NCI-H2081 (cell line): ENCODE measurements at places on chromosomes 1 and 21.

DNA sequence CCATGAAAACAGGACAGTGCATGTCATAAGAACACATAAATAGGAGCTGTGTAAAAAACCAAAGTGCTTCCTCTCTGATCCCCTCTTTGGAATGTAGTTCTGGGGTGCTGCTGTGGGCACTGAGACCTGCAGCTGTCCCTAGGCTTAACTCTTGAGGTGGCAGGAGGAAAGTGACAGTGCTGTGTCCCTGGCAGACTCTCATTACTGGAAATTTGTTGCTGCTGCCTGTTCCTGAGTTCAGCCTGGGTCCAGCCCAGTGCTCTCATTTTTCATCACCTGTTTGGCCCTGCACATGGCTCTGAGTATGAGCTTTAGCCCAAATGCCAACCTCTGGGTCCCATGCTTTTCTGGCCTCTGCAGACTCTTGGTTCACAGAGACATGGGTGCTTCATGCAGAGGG, 329.3 kb downstream of the DSCAM start:
- DNase-seq: no peak

DNA sequence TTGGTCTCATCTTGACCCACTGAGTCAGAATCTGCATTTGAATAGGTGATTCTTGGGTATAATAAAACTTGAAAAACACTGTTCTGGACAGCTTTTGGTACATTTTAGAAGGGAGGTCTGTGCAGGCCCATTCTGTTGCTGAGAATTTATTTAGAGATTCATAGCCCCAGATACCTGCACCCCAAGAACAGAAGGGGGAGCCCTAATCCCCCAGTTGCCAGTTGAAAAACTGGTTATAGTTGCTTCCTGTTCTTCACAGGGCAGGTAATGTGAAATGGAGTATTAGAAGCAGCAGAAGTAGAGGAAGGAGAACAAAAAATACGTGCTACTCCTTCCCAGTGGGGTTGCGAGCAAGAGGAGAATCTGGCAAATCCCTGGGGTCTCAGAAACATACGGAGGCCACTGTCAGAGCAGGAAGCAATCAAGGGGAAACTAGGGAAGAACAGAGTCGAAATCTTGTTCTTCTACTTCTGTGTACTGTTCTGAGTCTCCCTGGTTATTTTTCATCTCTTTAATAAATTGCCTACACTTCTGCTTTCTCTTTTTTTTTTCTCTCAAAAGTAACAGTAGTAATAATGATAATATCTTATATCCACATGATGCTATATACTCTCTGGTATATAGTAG, 4.6 kb upstream of the CLCA2 start:
- DNase-seq: peak; percentile 2

DNA sequence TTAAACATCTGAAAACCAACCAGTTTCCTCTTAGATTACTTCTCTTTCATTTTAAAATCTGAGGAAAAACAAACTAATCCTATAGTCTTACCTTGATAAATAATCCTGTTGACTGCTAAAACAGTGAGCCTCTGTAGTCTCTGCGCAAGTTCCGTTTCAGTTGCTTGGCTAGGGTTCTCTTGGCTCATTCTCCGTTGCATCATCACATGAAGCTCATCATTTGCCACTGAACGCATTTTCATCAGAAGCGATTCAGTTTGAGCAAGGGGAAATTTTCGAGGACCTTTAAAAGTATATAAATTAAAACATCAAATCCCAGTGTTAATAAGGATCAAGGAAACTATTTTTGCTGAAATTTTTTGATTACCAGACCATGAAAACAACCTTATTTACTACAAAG, 96.7 kb upstream of the GNG4 start:
- DNase-seq: no peak

DNA sequence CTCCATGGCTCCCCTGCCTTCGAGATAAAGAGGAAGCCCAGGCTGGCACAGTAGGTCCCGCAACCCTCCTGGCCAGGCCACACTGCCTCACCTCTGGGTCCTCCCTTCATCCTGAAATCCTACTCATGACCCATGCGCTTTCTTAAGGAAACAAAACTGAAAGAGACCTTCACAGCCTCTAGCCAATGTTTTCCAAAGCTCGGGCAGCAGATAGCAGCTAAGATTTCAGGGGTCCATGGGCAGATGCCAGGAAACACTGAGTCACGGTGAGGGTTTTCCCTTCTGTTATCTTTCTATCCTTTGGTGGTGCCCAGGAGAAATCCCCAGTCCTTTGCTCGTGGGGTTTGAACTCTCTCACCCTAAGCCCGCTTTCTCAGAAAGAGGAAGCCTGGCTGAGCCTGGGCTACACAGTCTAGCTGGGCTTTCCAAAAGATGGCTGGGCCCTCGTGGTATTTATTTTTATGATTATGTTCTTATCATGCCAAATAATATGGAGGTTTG, 26.6 kb downstream of the TTC39A start:
- no peak for DNase-seq

DNA sequence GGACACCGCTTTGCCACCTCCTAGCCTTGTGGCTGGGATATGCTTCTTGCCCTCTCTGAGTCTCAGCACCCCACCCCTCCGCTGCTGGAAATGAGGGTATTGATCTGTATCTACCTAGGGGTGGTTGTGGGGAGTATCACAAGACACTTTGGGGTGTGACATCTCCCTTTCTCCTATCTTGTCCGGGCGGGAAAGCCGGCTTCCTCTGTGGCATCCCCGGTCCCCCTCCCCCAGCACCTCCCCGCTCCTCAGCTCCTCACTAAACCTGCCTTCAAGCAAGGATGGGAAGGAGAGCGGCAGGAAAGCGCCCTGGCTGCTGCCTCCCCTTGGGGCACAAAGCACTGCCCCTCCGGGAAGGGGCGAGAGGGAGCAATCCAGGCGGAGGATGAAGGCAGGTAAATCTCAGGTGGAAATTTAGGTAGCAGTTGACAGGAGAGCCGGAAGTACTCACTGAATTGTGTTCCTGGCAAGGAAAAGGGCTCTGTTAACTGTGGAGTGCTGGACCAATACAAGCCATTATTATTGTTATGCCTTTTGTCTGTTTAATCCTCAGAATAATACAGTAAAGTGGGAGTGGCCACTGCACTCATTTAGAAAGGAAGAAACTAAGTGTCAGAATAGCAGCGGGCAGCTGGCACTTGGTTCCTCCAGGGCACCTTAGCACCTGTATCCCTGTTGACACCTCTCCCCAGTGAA, 49.0 kb upstream of the LRP8 start:
- DNase-seq: peak; percentile 35

GRCh38 chr1:244375051-244375450, 76.7 kb downstream of the ADSS2 start:
- DNase-seq: no peak

GRCh38 chr1:184403961-184404726, 17.3 kb downstream of the C1orf21 start:
- DNase-seq: no peak
